Left colon (tissue), 2 donors: ENCODE measurements at places on chromosomes 7 and 10. TPM values are rescaled to one million over a fixed set of nuclear protein-coding genes. Genes with fewer than 3 reads are reported as not detected.

GPR26 gene
- total RNA-seq, result not detected

GRCh38 chr7:41942468-41943093 lies 239.7 kb upstream of the INHBA start:
- DNase-seq, result peak; percentile 72

- DNase-seq, result peak; percentile 33
Measured at GRCh38 chr10:30456266-30456665, 22.3 kb downstream of the MAP3K8 start.

DNA sequence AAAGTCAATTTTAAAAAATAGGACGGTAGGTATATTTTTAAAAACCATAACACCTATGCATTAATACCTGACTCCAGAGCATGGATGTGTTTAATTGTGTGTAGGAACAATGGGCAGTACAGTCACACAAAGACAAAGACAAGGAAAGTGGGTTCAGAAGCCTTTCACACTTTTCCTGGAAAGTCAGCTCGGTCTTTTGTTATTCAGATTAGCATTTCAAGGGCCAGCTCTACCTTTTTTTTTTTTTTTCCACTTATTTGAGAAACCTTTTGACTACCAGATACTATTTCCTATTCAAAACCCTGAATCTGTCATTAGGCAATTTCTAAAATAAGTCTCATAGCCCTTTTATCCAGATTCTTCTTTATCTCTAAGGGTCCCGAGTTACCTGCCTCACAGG lies 401.9 kb downstream of the PARD3 start:
- no peak for DNase-seq

DNA sequence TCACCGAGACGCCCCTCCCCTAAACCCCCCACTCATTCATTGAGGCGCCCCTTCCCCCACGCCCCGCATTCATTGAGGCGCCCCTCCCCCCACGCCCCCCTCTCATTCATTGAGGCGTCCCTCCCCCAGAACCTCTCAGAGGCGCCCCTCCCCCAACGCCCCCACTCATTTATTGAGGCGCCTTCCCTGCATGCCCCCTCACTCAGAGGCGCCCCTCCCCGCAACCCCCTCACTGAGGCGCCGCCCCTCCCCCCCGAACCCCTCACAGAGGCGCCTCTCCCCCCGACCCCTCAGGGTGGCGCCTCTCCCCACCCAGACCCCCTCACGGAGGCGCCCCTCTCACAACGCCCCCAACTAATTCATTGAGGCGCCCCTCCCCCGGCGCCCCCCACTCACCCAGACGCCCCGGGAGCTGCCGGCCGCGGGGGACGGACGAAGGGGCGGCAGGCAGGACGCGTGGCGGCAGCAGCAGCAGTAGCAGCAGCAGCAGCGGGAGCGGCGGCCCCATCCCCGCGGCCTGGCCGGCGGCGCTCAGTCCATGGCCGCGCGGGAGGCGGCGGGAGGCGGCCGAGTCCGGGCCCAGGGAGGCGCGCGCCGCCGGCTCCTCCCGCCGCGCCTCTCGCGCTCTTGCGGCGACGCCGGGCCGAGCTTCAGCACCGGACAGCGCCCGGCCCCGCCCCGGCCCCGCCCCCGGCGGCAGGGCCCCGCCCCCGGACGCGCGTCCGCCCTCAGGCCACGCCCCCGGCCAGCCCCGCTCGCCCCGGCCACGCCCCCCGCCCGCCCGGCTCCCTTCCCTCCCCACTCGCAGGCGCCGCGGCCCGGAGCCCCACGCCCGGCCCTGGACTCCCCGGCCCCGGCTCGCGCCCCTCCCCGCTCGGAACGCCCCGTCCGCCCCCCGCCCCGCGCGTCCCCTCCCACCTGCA lies at the start of gene PTPRN2:
TSS of gene PTPRN2 (minus strand) at position 662 of the 923 bp plus-strand sequence.
- peak; percentile 42 for DNase-seq
